ENCODE measurements at places on chromosomes 6 and 20.

DNA sequence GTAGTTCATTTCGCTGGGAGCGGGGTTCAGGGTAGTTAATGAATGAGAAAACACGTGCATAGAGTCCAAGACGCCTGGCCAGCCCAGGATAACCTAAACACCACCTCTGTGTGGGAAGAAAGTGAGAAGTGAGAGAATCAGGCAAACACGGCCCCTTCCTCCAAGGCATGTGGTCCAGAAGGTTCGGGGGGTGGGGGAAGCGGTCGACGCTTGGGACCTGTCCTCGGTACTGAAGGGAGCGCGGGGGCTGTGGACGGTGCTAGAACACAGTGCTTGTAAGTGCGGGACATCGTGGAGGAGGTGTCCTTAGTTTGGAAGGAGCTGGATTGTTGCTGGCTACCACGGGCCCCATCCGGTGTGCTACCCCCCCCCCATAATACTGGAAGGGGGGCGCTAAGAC lies 1.7 kb upstream of the VSTM2L start:
- DNase-seq, result no peak

GRCh38 chr6:89487864-89488263 lies 54.9 kb downstream of the ANKRD6 start:
- no peak for DNase-seq

DNA sequence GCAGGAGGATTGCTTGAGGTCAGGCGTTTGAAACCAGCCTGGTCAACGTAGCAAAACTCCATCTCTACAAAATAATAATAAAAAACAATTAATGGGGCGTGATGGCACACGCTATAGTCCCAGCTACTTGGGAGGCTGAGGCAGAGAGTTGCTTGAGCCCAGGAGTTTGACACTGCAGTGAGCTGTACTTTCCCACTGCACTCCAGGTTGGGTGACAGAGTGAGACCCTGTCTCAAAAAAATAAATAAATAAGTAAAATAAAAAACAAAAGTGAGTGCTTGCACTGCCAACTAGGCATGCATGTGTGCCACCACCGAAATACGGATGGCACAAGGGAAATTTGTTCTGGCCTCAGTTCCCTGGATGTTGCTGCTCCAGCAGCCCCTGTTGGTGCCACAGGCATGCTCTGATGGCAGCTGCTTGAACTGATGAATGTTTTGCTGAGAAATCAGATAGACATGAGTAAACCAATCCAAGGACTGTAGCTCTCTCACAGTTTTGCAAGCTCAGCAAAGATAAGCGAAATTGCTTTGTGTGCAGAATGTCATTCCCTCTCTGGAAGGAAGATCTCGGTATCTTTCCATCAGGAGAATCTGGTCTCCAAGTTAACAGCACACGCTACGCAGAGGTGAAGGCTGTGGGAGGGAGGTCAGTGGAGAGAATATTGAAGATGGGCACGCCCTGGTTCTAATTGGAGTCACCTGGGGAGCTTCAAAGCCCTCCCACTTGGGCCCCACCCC lies 188.0 kb upstream of the SLC24A3 start:
- DNase-seq, result no peak

GRCh38 chr20:46408281-46408731 lies 1.9 kb upstream of the ELMO2 start:
- no peak for DNase-seq

DNA sequence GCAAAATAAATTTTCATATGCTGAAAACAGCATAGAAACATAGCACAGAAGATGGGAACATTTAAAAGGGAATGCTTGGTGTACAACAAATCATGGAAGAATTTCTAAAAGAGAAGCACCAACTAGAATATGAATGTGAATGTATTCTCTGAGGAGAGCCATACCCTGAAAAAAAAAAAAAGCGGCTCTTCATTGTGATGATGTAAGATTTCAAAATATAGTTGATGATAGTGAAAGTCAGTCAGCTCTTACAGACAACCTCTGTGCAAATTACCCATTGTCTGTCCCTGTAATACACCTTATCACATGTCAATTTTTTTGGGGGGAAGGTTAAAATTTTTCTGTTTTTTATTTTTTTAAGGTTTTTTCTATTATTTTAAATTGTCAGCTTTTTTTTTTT lies 58.6 kb upstream of the PTCHD4 start:
- no peak for DNase-seq

DNA sequence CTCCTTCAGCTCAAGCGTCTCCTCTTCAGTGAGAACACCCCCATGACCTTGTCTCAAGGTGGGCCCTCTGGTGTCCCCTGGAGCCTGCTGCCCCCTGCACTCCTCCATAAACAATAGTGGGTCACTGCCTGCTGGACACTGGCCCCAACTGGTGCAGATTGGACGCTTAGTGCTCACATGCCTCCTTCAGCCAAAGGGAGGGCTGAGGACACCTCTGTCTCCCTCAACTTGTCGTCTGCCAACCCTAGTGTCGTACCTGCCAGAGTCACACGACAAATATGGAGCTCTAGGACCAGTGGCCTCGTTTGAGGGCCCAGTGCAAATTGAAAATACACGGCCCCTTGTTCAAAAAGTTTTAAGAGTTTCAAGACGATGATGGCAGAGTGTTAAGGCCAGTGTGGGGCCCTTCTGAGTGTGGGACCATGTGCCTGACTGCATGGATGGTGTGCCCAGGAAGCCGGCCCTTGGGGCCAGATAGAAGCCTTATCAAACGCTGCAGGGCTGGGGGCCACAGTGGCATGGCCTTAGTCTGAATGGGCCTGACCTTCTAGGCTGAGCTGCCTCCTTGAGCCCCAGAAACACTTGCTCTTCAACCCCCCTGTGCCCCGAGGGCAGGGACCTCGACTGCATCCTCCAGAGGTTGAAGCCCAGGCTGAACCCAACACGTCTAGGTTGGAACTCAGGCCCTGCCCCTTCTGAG lies 20.1 kb downstream of the APCDD1L start:
- no peak for DNase-seq

- DNase-seq, result no peak
Observed at GRCh38 chr6:52505726-52506409, 71.0 kb downstream of the TRAM2 start.

- peak; percentile 95 for DNase-seq
Observed at GRCh38 chr20:62791301-62792181, 4.7 kb upstream of the MRGBP start.

DNA sequence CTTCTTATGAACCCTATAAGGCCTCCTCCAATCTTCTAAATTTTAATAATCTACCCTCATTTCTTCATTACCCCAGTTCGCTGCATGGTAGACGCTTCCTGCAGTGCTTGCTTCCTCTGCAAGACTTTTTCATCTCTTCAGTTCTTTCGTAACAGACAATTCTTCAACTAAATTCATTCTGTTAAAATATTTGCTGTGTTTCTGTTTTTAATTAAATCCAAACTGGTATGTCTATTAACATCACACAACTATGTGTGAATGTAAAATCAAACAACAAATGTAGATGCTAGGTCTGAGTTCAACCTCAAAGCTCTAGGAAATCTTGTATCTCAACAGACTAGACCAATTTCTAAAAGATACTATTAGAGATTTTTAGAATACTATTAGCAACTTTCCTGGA lies 199.3 kb downstream of the RNGTT start:
- DNase-seq, result no peak

DNA sequence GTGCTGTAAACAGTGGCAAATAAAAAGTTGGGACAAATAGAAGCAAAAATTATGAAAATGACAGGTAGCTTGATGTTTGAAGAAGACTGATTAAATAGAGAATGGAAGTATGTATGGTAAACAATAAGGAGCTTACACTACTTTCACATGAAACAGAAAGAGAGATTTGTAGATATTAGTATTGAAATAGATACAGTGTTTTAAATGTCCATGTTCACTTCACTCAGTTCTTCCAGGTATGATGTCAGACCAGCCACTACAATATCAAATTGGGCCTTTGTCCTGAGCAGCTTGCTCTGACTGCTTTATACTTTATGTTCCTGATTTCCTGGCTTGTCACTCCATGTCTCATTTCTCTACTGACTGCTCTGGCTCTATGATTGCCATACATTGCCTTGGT lies 107.5 kb downstream of the CENPW start:
- DNase-seq, result no peak

- DNase-seq, result no peak
Observed at GRCh38 chr6:137494988-137495702, 951 bp upstream of the OLIG3 start.

DNA sequence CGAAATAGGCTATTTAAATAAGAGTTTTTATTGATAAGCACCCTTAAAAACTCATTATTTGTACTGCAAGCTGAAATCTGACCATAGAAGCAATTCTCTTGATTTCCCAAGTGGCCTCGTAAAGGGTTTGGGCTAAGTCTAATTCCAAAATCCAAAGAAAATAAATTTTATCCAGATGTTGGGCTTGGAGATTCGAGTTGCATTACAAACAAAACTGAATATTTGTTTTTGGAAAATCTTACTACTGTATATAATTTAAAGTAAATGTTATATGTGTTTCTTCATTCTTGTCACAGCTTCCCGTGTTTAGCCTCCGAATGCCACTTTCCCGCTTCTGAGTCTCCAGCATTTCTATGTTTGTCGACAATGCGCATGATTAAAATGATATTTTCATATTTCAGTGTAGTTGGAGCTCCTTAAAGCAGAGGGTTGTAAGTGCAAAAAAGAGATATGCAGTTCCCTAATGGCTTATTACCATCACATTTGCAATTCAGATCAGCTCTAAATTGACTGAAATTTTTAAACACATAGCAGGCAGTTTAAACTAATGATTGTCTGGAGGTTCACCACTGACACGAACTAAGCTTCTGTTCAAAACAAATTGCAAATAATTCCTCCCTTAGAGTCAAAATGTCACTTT lies 47.0 kb downstream of the PRL start:
- no peak for DNase-seq

DNA sequence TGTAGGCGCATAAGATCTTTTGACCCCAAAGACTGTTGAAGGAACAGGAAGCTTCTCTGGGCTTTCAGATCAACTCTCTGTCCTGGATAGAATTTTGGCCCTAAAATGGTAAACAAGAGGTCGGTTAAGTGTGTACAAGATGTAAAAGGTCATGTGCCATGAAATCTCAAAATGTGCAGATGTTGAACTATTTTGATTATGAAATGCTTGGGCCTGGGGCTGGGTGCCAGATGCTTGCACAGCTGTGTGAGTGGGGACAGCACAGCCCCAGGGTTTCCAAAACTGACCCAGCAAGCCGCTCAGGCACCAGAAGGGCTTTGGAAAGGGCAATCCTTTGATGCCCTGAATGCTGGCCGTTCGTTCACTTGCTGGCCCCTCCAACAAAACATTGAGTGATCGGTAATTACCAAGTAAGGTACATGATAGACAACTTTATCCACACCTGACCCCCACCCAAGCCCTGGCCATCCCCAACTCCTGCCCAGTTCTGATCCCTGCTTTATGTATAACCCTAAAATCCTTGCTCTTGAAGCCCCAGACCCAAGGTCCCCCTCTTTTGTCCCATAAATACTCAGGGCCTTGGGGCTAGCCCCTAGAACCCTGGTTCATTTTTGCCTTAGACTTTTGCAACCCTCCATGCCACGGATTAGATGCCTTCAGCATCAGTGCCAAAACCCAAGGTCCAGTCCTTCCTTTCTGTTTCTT lies 1.9 kb downstream of the TMEM239 start:
- no peak for DNase-seq

DNA sequence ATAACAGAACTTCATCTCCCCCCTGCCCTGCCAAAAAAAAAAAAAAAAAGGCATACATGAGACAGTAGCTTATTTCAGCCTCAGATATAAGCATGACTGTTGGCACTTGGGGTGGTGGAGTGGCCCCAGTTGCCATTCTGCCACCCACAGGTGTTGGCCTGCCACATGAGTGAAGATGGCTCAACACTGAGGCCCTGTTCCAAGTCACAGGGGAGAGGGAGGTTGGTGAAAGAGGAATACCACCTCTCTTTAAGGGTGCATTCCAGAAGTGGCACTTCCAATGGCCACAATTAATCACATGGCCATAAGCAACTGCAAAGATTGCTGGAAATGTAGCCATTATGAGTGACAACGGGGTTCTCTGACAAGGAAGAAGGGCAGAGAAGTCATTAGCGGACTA lies 61.9 kb upstream of the JARID2 start:
- DNase-seq, result no peak

- no peak for DNase-seq
Observed at GRCh38 chr6:392441-393390, 1.2 kb downstream of the IRF4 start.

DNA sequence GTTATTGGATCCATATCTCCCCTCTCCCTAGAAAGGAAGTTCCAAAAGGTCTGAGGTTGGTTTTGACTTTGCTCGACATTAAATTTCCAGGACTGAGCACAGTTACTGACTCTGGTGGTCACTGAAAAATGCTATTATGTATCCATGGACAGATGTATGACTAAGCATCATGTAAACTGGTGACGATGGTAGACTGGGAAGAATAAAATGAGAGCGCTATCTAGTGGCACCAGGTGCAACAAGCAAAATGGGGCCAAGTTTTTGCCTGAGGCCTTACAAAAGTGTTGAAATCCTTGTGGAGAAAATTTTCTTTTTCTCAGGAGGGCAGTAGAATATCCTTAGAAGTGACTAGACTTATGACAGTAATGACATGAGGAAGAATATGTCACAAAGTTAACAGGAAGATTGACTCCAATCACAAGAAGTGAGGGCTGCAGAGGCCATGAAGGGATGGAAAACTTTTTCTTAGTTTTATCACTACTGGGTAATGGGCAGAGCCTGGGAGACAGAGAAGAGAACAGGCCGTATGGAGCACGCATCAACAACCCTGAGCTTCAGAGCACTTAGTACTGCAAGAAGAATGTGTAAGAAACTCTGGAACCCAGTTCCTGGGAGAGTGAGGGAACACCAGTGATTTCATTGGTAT lies 88.9 kb upstream of the ELOVL5 start:
- DNase-seq, result peak; percentile 89

DNA sequence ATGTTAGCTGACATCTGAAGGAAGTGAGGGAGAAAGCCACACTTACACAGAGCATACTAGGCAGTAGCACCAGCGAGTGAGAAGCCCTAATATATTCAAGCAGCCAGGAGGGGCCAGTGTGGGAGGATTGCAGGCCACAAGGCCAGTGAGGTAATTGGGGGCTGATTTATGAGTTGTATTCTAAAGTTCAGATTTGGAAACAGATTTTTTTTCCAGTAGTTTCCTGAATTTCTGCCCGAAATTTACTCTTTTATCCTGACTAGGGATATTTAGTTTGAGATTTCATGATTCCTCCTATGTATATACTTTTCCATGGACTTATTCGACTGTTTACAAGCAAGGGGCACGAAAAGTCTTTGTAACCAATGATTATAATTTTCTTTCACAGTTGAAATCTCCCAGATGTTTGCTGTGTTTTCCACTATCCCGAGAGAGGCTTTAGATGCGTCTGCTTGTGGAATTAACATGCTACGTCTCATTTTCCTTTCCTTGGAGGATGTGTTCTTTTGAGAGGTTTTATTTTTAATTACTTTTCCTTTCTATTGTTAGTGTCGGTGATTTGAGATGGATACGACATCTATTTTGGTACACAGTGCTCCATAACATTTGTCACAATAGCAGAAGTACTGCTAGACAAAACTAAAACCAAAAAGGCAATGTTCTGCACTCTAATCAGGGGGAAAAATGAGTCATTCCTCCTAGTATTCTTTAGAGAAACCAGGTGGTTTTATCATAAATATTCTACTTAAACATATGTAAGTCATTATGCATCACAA lies 356.3 kb upstream of the HSF2 start:
- no peak for DNase-seq

GRCh38 chr20:37377346-37378081 lies 31.6 kb downstream of the SRC start:
- DNase-seq, result no peak

GRCh38 chr6:98416027-98416426 lies 418.3 kb upstream of the POU3F2 start:
- peak; percentile 95 for DNase-seq

Measured in pons (tissue), 1 donor.